ENCODE measurements at places on chromosomes 7 and 10. TPM values are rescaled to one million over a fixed set of nuclear protein-coding genes. Genes with fewer than 3 reads are reported as not detected.

- H3K27me3 ChIP-seq, result no peaks in the 10 kb centered on the region
- no peak overlapping the region for H3K4me3 ChIP-seq
- H3K4me1 ChIP-seq, result no peaks in the 10 kb centered on the region
- no peak overlapping the region for H3K27ac ChIP-seq
Observed at GRCh38 chr10:76945166-76945565, 692.4 kb downstream of the KCNMA1 start.

GRCh38 chr10:8034466-8035005, 20.0 kb upstream of the GATA3 start:
- H3K4me1 ChIP-seq, result peaks cover 11% of the 10 kb centered on the region
- H3K27ac ChIP-seq, result no peak overlapping the region
- H3K27me3 ChIP-seq, result peaks cover 51% of the 10 kb centered on the region
- DNase-seq, result no peak
- peak overlapping the region; percentile 20 for H3K4me3 ChIP-seq

- DNase-seq, result peak; percentile 61
- no peaks in the 10 kb centered on the region for H3K27me3 ChIP-seq
- peak overlapping the region; percentile 95 for H3K27ac ChIP-seq
- peak overlapping the region; percentile 0 for H3K4me3 ChIP-seq
Observed at GRCh38 chr10:122018951-122019413, 30.0 kb downstream of the TACC2 start.

GRCh38 chr7:122460936-122461335, 156.4 kb upstream of the FEZF1 start:
- no peaks in the 10 kb centered on the region for H3K27me3 ChIP-seq
- no peaks in the 10 kb centered on the region for H3K4me1 ChIP-seq

DNA sequence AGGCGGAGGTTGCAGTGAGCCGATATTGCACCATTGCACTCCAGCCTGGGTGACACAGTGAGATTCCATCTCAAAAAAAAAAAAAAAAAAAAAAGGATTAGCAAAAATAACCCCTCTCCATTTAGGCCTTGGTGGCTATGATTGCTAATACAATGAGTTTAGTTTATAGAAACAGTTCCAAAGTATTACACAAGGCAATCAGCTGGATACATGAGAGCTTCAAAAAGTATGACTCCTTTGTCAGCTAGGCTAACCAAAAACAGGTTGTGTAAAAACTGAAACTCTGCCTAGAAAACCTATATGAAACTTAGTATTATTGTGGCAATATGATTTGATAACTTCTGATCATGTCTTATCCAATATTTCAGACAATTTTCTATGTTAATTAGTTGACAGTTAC, 57.2 kb downstream of the SUGCT start:
- no peaks in the 10 kb centered on the region for H3K27me3 ChIP-seq
- H3K4me3 ChIP-seq, result no peak overlapping the region
- H3K27ac ChIP-seq, result no peak overlapping the region
- DNase-seq, result no peak

- DNase-seq, result no peak
- H3K4me1 ChIP-seq, result no peaks in the 10 kb centered on the region
- no peak overlapping the region for H3K27ac ChIP-seq
- no peak overlapping the region for H3K4me3 ChIP-seq
- H3K27me3 ChIP-seq, result no peaks in the 10 kb centered on the region
Observed at GRCh38 chr7:55107946-55108345, 89.1 kb downstream of the EGFR start.

DNA sequence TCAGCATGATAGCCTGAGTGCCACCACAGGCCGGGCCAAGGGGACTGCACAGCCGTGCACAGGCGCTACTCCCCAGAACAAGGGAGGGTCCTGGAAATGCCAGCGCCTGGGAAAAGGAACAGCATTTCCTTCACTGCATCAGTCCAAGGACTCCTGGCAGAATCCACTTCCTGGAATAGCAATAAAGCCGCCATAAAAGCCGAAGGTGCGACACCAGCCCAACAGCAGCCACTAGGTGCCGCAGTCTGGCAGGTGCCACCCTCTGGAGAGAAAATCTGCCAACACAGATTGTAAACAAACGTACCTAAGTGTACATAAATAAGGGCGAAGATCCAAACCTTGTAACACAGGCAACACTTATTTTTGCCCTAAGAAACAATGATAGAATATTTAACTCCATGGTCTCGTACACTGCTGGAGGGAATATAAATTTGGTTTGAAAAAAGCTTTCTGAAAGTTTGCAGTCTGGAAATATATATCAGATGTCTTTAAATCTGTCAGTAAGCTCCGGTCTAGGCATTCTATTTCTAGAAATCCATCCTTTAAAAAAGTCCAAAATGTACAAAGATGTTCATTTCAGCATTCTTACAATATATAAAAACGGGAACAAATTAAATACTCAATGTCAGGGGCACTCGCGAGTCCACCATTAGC, 22.2 kb downstream of the VOPP1 start:
- peaks cover 73% of the 10 kb centered on the region for H3K4me1 ChIP-seq
- no peak overlapping the region for H3K4me3 ChIP-seq
- no peaks in the 10 kb centered on the region for H3K27me3 ChIP-seq
- H3K27ac ChIP-seq, result peak overlapping the region; percentile 68
- no peaks in the 10 kb centered on the region for H3K36me3 ChIP-seq
- DNase-seq, result peak; percentile 88

DNA sequence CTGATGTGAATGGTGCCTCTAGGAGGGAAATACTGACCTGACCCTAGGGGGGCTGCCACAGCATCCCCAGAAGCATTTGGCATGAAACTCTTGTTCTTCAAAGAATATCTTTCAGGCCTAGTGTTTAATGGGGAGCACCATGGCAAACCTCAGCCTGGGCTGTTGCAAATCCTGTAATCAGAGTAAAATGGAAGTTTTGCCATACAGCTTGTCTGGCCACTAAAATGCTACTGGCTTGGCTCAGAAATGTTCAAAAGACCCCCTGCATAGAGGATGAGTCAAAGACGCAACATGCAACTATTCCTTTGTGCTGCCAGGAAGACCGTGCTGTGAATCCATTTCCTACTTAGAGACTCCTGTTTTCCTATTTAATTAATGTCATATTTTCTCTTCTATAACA, 26.7 kb downstream of the HECW1 start:
- no peak for DNase-seq
- no peaks in the 10 kb centered on the region for H3K27me3 ChIP-seq
- H3K4me3 ChIP-seq, result no peak overlapping the region
- H3K4me1 ChIP-seq, result no peaks in the 10 kb centered on the region
- no peak overlapping the region for H3K27ac ChIP-seq

DNA sequence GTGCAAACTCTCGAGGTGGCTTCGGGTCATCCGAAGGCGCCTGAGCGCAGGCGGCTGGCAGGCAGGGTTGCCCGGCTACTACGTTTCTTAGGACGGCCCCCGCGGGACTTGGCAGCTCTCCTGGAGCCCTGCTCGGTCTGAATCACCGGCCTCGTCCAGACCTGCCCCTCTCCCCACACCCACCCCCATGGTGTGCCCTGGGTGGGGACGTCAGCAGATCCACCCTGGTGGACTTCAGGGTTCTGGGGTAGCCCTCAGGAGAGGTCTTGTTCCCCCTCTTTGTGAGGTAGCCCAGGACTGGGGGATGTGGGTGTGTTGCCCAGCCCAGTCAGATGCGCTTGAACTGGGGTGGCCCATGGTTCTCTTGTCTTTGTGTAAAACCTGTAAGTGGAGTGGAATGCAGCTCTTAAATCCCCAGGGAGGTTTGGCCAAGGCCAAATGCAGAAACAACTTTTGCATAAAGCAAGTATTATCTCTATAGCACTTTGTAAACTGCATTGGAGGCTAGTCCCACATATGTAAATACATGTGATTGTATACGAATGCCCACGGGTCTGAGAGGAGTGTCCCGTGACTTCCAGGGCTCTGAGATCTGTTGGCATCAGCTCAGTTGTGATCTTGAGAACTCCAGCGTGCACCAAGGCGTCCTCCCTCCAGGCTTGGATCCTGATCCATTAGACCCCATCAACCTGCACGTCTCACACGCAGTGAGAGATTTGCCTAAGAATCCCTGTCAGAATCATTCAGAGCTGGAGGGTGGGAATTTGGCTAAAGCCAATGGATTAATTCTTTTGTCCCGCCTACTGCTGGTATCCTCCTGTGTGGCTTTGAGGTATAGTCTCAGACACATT, 1.8 kb downstream of the PFKFB3 start:
- H3K27me3 ChIP-seq, result no peaks in the 10 kb centered on the region
- H3K36me3 ChIP-seq, result no peaks in the 10 kb centered on the region
- no peak overlapping the region for H3K27ac ChIP-seq
- H3K4me1 ChIP-seq, result peaks cover 9% of the 10 kb centered on the region
- H3K4me3 ChIP-seq, result peak overlapping the region; percentile 87

DNA sequence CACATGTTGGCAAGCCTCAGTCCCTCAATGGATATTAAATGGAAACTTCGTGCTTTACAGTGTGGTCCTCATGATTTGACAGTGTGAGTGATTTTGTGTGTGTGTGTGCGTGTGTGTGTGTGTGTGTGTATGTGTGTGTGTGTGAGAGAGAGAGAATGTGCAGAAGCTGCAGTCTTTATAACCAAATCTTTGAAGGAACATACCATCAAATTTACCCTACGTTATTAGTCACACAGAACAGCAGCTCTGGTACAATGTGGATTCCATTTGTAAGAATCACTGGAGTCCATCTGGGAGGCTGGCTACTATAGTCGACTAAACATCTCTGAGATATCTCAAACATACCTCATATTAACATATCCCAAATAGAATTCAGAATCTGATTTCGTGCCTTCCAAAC, 928.0 kb upstream of the POT1 start:
- no peaks in the 10 kb centered on the region for H3K27me3 ChIP-seq
- no peaks in the 10 kb centered on the region for H3K4me1 ChIP-seq
- no peaks in the 10 kb centered on the region for H3K36me3 ChIP-seq
- DNase-seq, result no peak
- no peak overlapping the region for H3K27ac ChIP-seq

DNA sequence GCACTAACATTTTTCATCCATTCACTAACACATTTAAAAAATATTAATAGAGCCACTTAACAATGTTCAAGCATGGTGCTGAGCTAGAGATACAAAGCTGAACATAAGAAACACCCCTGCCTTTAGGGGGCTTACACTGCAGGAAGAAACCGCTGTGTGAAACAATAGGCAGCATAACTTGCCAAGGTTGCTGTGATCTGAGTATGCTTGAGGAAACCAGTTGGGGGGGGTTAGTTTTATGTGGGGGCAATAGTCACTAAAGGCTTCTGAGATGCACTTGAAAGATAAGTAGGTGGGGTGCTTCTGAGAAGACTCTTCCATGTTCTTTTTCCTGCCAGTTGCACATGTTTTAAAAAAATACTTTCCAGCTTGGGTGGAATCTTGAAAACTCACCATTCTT, 2.8 kb downstream of the RBM17 start:
- no peaks in the 10 kb centered on the region for H3K4me1 ChIP-seq
- no peak overlapping the region for H3K27ac ChIP-seq
- no peaks in the 10 kb centered on the region for H3K27me3 ChIP-seq
- H3K4me3 ChIP-seq, result no peak overlapping the region
- no peak for DNase-seq

- H3K27me3 ChIP-seq, result no peaks in the 10 kb centered on the region
- H3K4me3 ChIP-seq, result no peak overlapping the region
- H3K36me3 ChIP-seq, result peaks cover 12% of the 10 kb centered on the region
- no peak overlapping the region for H3K27ac ChIP-seq
- DNase-seq, result no peak
Observed at GRCh38 chr10:5399332-5399731, 5.3 kb downstream of the TUBAL3 start.

GRCh38 chr7:144869082-144869481, 33.2 kb upstream of the TPK1 start:
- H3K27ac ChIP-seq, result no peak overlapping the region
- no peaks in the 10 kb centered on the region for H3K36me3 ChIP-seq
- no peaks in the 10 kb centered on the region for H3K4me1 ChIP-seq
- no peak overlapping the region for H3K4me3 ChIP-seq
- H3K27me3 ChIP-seq, result no peaks in the 10 kb centered on the region

DNA sequence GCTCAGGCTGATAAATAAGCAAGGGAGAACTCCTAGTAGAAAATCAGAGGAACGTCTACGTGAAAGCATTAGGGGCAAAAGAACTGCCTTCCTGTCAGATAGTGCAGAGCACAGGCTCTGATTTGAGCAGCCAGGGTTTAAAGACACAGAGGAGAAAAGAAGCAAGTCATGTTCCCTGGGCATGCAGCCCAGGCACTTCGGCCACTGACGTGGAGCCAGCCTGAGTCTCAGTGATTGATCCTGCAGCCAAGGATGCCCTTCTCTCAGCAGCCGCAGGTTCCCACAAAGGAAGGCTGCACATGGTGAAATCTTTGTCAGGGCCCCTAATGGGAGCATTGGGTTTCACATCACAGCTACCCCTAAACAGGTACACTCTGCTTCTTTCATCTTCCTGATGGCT, 161.7 kb upstream of the HPS1 start:
- DNase-seq, result no peak
- H3K27ac ChIP-seq, result no peak overlapping the region
- H3K4me1 ChIP-seq, result no peaks in the 10 kb centered on the region
- H3K36me3 ChIP-seq, result no peaks in the 10 kb centered on the region
- H3K4me3 ChIP-seq, result no peak overlapping the region

DNA sequence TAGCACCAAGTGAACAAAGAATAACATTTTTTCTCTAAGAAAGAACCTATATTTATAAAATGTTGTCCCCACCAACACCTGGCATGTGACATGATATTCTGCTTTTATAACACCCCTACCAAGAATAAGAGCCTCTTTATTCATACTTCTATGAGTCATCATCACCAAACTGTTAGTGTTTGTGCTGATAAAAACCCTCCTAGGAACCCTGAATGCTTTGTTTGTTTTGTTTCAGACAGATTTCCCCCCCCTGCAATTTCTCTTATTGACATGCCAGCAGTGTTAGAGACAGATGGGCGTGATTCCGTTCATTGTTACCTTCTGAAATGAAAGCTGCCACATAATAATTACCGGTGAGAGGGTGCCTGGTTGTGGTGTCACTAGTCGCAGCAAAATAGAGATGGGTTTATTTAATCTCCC, 651.1 kb downstream of the SORCS1 start:
- H3K4me3 ChIP-seq, result no peak overlapping the region
- H3K27me3 ChIP-seq, result no peaks in the 10 kb centered on the region

DNA sequence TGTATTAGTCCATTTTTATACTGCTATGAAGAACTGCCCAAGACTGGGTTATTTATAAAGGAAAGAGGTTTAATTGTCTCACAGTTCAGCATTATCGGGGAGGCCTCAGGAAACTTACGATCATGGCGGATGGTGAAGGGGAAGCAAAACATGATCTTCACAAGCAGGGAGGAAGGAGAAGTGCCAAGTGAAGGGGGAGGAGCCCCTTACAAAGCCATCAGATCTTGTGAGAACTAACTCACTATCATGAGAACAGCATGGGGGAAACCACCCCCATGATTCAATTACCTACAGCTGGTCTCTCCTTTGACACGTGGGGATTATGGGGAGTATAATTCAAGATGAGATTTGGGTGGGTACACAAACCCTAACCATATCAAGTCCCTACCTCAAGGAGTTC, 85.4 kb downstream of the JAZF1 start:
- H3K27ac ChIP-seq, result no peak overlapping the region
- H3K4me3 ChIP-seq, result no peak overlapping the region
- H3K4me1 ChIP-seq, result no peaks in the 10 kb centered on the region
- H3K27me3 ChIP-seq, result no peaks in the 10 kb centered on the region
- no peak for DNase-seq

GRCh38 chr10:56319386-56319785, 41.7 kb downstream of the ZWINT start:
- H3K4me1 ChIP-seq, result no peaks in the 10 kb centered on the region
- DNase-seq, result no peak
- H3K4me3 ChIP-seq, result no peak overlapping the region
- no peak overlapping the region for H3K27ac ChIP-seq
- no peaks in the 10 kb centered on the region for H3K27me3 ChIP-seq

CREM gene
- total RNA-seq, result 15.7 TPM

PNLIP gene
- not detected for total RNA-seq

EPO gene
- total RNA-seq, result not detected

HMX2 gene
- not detected for total RNA-seq

UNCX gene
- total RNA-seq, result not detected

GIMAP1 gene
- total RNA-seq, result 4.6 TPM

All from Peyer's patch (tissue), 4 donors.